ENCODE measurements at places on chromosomes 7 and 10. TPM values are rescaled to one million over a fixed set of nuclear protein-coding genes. Genes with fewer than 3 reads are reported as not detected.

NAT16 gene
- total RNA-seq = not detected

XPNPEP1 gene
- total RNA-seq = 66.4 TPM

DNA sequence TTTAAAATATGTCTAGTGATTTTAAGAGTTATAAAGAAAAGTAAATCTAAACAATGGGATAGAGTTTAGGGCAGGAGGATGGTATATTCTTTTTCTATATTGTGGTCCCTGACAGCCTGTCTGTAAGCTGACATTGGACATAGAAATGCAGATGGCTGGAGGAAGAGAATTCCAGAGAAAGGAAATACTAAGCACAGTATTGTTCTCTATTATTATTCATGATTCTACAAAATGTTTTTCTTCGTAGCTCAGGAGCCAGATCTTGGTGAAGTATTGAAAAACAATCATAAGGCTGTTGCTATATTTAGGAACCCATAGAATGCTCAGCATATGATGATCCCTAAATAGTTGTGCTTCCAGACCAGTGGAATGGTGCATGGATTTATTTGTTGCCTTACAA, 117.0 kb upstream of the FAM3C start:
- DNase-seq = no peak

DNA sequence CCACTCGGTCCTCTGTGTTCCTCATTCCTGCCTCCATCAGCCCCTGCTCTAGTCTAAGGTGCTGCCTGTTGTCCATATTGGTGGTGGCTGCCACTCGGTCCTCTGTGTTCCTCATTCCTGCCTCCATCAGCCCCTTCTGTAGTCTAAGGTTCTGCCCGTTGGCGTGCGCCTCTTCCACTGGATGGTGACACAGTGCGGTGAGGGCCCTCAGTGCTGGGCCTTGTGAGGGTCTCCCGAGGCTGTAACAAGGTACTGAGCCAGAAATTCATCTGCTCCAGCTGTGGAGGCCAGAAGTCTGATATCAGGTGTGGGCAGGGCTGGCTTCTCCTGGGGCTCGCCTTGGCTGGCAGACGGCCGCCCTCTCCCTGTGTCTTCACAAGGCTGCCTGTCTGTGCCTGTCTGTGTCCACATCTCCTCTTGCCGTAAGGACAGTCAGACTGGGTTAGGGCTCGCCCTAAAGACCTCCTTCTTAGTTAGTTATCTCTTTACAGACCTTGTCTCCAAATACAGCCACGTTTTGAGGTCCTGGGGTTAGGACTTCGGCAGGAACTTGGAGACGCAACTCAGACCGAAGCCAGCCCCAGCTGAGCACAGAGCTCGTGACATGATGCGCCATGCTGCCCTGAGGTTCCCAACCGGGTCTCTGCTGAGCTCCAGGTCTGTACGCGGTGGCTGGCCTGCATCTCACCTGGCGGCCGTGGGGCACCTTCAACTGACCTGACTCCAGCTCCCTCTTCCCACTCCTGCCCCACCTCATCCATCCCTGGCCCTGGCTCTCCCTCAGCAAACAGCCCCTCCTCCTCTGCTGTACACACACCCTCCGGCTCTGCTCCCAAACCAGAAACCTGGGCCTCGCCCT, 181.4 kb upstream of the SHH start:
- DNase-seq = no peak

DNA sequence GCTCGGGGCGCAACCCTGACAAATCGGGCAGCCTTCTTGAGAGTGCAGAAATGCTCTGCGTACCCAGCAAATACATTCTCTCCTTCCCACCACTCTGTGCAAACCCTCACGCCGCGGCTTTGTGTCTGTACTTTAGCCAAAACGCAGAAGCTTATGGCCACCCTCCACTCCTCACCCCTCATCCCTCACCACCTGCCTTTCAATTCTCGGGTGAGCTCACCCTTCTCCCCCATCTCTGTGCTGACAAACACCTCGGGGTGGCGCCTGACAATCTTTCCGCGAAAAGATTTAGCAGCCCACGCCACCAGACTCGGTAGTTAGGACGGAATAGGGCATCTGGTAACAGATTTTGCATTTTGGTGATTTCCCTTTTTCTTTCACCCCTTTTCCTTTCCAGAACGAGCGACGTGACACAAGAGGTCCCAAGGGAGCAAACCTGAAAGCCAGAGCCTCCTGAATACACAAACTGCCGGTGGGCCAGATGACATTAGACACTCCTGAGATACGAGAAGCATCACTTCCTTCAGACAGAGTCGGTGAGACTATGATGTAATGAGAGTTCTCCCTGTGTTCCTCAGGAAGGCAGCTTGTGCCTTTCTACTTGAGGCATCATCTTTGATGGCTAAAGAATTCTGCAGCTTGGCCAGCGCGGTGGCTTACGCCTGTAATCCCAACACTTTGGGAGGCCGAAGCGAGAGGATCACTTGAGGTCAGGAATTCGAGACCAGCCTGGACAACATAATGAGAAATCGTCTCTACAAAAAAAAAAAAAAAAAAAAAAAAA, 671 bp upstream of the ATAD1 start:
- peak; percentile 81 for DNase-seq

DNA sequence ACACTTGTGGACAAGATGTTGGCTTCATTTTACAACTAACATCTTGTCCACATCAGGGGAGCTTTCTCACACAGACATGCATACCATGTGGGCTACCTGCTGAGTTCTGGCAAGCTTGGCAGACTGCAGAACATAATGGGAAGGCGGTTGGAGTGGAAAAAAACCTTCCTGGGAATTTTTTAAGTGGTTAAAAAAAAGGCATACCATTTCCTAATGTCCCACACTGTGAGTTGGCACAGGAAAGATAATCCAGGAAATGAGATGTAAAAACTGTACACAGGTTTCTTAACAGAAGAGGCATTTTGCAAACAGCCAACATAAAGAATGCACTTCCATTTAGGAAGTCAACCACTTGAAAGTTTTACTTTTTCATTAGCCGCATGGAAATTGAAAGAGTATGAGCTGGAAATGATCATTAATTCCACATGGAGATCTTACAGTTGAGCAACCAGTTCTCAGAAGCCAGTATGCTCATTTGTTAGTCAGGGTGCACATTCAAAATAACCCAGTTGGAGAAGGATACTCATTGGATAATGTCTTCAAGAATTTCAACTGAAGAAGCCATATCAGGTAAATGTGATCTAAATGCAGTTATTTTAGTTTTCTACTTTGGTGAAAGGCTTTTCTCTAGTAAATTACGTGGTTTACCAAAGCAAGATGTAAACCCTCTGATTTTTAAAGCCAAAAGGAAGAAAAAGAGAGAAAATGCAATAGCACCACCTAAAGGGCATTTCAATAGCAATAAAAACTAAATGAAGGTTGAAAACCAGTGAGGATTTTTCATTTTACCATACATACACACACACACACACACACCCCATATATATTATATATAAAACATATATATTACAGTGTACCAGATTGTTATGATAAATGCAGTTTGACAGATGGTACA, 194.0 kb downstream of the TAX1BP1 start:
- DNase-seq = no peak

DNA sequence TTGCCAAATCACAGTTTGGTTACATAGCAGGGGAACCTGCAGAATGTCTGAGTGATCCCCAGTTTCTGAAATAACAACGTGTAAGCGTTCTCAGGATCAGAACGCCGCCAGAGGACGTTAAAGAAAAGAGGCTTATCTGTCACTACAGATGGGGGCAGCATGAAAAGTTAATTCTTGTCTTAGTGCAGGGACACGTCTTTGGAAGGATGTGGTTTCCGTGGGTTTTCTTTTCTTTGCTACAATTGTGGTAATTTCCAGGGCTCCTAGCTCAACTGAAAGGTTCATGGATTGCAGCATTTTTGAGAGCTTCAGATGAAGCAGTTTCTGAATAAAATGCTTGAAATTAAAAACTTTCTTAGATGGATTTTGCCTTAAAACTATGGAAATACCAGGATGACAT, 106.6 kb downstream of the PRKCQ start:
- peak; percentile 66 for DNase-seq

DNA sequence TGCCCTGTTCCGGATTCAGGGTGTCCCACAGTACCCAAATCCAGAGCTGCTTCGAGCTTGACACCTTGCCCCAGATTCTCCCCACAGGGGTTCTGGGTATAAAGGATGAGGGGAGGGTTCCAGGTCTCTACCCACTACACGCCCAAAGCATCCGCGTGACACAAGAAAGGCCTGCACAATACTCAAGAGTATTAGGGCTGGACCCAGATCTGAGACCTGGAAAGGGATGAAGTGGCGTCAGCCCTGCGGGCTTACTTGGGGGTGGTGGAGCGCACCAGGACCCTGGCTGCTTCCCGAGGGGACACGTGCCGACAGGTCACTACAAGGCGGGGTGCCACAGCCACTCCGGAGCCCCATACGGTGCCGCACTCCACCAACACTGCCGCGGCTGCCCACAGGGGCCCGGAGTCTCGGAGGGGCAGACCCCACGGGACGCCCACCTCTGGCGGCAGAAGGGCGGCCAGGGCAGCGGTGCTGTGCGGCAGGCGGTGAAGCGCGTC, 1.3 kb downstream of the TYSND1 start:
- DNase-seq = no peak

- DNase-seq = no peak
Observed at GRCh38 chr10:28983799-28984198, 305.1 kb upstream of the LYZL1 start.

DNA sequence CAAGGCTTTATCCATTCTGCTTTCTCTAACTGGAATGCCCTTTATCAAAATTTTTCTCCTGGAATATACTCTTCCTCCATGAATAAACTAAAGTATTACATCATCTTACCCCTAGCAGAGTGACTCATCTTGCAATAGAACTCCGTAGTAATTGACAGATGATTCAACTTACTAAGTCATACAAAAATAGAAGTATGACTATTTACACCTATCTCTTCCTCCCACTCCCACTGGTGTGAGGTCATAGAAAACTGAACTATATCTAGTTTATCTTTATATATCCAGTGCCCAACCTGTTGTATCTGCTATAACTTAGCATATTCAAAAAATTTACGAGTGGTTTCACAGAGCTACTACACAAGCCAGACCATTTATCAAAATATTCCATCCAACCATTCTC, 26.1 kb downstream of the ABCB1 start:
- DNase-seq = no peak

Data from activated CD4-positive, alpha-beta memory T cell treated with anti-CD3 and anti-CD28 coated beads for 36 hours (primary cell).